ENCODE measurements at places on chromosomes 13 and 19.

DNA sequence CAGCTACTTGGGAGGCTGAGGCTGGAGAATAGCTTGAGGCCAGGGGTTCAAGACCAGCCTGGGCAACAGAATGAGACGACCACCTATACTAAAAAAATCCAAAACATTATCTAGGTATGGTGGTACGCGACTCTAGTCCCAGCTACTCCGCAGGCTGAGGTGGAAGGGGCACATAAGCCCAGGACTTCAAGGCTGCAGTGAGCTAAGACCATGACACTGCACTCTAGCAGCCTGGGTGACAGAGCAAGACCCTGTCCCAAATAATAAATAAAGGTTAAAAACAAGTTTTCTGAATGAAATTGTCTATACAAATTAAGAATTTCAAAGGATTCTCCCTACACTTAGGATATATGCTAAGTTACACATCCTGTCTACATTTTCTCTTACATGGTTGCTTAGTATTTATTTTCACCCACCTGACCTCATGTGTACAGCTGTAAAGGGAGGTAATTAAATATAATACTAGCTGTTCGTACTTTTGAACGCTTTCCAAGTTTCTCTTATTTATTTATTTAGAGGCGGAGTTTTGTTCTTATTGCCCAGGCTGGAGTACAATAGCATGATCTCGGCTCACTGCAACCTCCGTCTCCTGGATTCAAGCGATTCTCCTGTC lies 1.6 kb downstream of the SLC25A30 start:
- no peak for DNase-seq

- DNase-seq, result no peak
Measured at GRCh38 chr13:32731576-32731975, 145.3 kb downstream of the PDS5B start.

GRCh38 chr13:80441968-80442367 lies 101.0 kb upstream of the SPRY2 start:
- DNase-seq, result no peak

DNA sequence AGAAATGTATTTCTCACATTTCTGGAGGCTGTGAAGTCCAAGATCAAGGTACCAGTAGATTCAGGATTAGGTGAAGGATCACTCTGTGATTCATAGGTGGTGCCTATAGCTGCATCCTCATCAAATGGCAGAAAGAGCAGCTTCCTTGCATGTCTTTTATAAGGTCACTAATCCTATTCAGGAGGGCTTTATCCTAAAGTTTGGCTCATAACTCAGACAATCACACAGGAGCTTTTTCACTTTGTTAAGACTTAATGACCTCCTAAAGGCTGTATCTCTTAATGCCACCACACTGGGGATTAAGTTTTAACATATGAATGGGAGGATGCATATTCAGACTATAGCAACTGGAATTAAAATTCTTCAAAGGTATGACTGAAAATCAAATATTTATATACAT lies 861.1 kb downstream of the DACH1 start:
- no peak for DNase-seq

DNA sequence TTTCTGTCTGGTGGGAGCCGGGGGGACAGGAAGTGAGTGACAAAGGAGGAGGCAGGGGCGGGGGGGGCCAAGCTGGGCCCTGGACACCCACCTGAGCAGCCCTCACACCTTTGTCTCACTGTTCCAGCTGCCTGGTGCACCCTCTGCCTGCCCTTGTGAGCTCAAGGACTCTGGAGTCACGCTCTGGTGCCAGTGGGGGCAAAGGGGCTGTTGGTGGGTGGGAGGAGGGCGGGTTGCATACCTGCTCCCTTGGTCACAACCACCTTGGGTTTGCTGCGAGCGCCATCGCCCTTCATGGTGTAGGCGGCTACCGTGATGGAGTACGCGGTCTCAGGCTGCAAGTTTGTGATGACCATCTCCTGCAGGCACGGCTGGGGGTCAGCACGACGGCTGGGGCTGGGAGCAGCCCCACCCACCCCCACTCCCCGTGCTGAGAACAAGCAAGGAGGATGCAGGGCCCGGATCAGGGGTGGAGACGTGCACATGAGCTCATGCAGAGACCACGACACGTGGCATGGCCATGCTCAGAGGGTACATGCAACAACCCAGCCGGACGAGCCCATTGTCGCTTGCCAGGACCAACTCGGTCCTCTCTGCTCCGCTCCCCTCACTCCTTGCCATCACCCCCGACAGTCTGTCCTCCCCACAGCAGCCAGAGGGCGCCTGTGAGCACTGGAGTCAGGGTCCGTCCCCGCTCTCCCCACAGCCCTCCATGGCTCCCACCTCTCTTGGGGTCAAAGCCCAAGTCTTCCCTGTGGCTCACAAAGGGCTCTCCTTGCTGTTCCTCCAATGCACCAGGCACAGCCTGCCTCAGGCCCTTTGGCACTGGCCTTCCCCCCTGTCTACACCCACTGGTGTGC lies 114.9 kb downstream of the PTPRS start:
- no peak for DNase-seq

GRCh38 chr13:24672141-24673132 lies 7.8 kb upstream of the ATP12A start:
- DNase-seq, result no peak

- no peak for DNase-seq
Measured at GRCh38 chr13:53512635-53513034, 484.0 kb downstream of the OLFM4 start.

DNA sequence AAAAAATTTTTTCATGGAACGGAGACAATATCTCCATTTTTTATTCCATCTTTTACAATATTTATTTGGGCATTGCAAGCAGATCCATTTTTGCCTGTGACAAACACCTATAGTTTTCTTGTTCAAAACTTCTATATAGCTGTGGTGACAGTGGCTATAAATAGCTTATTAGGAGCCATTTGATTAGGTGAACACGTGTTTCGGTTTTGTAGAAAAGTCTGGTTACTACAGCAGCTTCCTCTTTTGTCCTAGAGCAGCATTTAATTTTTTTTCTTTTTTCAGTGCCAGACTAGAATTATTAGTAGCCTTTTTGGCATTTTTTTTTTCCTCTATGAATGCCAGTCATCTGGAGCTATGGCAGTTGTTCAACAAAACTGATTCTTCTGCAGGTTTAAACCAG lies 123.5 kb downstream of the RXFP2 start:
- no peak for DNase-seq

DNA sequence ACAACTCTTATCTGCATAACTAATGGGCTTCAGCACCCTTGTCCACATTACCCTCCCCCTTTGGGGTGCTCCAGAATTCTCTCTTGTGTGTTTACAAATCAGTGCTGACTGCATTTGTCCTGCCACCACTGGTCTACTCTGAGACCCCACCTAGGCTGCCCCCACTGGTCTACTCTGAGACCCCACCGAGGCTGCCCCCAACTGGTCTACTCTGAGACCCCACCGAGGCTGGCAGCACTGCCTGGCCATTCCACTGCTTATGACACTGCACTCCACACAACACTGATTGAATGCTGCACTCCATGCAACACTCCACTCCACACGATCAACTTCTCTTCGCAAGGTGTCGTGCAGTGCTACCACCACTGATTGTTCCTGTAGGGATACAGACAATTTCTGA lies 1459.2 kb upstream of the SLC10A2 start:
- no peak for DNase-seq

DNA sequence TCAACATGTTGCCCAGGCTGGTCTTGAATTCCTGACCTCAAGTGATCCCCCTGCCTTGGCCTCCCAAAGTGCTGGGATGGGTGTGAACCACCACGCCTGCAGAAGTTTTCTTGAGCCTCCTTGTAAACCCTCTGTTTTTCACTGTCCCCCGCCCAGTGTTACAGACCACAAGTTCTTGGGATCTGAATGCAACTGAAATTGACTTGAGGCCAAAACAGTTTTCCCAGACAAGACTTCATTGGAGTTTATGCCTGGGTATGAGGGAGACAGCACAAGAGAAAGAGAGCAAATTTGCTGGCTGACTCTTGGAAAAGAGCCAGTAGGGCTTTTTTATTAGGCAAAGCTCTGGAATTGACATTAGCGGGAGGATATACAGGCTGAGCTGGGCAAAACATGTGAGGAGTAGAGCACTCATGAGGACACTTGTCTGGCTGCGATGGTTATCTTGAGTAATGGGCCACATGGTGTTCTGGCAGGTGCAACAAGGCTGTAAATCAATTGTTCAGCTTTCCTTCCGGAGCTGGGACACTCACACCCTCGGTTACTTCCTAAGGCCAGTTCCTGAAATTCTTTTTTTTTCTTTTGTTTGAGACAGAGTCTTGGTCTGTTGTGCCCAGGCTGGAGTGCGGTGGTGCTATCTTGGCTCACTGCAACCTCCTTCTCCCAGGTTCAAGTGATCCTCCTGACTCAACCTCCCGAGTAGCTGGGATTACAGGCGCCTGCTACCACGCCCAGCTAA lies 12.7 kb upstream of the HNRNPL start:
- DNase-seq, result no peak

DNA sequence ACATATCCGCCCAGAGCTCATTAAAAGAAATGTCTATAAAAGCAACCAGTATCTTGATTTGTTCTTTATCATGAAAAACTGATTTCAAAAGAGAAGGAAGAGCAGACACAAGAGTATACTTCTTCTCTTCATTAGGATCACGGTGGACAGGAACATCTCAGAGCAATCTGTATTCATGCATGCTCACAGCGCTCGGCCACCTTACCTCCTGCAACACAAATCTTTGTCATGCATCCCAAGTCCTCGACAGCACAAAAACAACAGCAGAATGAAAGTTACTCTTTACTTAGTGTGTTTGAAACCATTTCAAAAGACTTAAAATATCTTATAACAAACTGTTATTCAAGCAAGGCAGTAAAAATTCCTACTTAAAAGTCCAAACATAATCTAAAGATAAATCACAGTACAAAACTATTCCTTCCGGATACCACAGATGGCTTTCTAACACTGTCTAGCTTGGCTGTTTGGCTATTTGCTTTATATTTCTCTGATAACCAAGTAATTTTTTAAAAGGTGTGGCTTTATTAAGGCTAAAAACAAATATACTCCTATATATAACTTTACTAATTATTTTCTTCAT lies 174.5 kb downstream of the TBC1D4 start:
- no peak for DNase-seq

- no peak for DNase-seq
Measured at GRCh38 chr13:46176756-46177155, 5.2 kb downstream of the LCP1 start.

DNA sequence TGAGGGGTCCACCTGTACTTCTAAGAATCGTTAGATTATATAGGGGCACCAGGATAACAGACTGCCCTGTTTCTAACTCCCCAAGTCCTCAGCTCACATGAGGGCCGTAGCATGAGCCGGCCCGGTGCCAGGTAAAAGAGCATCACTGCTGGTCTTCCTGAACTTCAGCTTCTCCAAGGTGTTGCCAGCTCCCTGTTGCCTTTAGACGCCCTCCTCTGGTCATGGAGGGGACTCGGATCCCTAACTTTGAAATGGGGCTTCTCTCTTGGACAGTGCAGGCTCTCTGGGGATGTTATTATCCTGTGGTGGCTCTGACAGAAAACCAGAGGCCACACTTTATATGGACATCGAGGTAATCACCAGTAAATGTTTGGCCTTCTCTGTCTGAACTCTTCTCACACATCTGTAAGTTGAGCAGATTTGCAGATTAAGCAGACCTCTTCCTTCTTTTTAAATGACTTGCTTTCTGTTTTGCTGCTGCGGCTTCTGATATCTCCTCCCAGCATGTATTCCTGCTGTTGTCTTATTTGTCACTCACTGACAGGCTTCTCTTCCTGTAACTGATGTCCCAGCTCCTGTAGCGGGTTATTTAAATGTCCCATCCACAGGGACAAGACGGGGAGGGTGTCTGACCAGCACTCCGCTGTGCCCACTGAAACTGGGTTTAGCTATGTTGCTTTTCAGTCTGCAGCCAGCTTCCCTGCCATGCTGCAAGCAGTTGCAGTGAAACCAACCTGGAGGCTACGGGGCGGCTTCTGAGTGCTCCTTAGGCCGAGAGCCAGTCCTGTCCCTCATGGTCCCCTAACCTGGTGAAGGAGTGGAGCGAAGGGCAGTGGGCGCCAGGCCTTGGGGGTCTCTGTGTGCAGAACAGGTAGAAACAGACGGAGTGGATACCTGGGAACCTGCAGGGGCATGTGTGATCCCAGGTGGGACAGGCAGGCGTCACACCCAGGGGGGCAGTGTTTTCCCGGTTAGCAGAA lies 39.2 kb downstream of the TSSK6 start:
- no peak for DNase-seq

DNA sequence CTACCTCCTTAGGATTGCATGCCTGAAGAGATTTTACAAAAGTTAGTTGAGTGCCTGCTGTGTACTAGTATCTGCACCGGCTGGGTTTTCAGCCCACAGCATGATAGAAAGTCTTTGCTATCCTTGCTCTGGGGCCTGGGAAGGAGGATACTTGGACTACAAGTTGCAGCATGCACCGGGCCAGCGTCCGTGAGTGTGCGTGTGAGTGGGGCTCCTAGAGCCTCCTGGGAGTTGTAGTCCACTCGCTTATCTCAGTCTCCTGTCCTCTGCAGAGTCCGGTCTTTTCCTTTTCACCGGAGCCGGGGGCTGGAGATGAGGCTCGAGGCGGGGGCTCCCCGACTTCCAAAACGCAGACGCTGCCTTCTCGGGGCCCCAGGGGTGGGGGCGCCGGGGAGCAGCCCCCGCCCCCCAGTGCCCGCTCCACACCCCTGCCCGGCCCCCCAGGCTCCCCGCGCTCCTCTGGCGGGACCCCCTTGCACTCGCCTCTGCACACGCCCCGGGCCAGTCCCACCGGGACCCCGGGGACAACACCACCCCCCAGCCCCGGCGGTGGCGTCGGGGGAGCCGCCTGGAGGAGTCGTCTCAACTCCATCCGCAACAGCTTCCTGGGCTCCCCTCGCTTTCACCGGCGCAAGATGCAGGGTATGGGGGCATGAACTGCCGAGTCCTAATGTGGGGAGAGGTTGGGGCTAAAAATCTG lies 20.6 kb downstream of the BRSK1 start:
- no peak for DNase-seq

GRCh38 chr13:74550039-74550438 lies 415.8 kb upstream of the KLF12 start:
- DNase-seq, result no peak

- no peak for DNase-seq
Measured at GRCh38 chr13:66222127-66222526, 1008.0 kb downstream of the PCDH9 start.

DNA sequence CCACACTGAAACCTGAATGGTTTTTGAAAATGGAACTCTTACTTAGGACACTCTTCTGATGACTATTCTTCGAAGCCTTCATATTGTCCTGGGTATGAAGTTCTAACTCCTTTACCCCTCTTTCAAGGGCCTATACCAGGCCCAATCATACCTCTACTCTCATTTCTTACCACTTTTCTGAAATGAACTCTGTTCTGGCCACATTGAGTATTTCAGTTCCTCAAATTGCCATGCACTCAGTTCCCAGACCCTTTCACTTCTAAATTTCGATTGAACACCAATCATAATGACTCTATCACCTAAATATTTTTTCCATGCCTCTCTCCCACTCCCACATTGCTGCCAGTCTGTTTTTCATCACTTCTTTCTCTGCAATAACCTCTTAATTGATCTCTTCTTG lies 53.7 kb downstream of the LACC1 start:
- no peak for DNase-seq

DNA sequence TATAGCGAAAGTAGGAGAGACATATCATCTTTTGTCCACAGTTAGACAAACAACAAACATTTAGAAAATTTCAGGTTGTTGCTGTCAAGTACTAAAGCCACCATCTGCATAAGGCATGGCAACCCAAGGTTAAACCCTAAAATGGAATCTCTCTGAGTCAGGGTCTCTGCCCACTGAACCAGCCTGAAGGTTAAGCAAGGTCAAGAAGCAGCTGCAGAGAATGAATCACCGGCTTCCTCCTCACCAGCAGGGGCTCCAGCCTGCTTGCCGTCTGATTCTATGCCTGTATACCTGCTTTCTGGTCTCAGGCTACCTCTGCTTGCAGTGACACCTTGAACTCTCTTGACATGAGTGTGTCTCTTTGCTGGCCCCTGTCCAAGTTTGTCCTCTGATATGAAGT lies 726.2 kb upstream of the SGCG start:
- DNase-seq, result no peak

Data from epithelial cell of prostate (primary cell).